AG08395 (cell line): ENCODE measurements at places on chromosomes 11 and 22.

DNA sequence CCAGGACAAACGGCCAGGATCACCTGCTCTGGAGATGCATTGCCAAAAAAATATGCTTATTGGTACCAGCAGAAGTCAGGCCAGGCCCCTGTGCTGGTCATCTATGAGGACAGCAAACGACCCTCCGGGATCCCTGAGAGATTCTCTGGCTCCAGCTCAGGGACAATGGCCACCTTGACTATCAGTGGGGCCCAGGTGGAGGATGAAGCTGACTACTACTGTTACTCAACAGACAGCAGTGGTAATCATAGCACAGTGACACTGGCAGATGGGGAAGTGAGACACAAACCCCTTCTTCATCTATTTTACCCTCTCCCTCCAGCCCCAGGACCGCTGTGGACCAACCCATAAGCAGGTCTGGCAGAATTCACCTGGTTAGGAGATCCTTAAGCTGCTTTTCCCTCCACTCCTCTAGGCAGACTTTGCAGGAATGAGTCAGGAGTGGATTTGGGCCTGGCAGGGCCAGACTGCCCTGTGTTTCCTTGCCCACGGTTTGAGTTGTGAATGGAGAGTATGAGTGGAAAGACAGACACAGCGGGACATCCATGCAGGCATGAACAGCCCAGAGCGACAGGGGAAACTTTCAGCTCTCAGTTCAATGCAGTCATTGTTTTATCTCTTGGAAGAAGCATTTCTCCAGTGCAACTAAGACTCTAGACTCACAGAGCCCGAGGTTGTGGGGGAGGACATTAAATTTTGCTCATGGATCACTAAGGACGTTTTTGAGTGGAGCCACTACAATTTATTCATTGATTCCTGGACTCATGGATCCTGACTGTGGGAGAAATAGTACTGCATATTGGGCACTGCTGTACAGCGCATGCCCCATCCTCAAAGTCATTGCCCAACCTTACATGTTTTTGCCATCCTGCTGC lies 75.3 kb upstream of the IGLL5 start:
- no peak for DNase-seq

DNA sequence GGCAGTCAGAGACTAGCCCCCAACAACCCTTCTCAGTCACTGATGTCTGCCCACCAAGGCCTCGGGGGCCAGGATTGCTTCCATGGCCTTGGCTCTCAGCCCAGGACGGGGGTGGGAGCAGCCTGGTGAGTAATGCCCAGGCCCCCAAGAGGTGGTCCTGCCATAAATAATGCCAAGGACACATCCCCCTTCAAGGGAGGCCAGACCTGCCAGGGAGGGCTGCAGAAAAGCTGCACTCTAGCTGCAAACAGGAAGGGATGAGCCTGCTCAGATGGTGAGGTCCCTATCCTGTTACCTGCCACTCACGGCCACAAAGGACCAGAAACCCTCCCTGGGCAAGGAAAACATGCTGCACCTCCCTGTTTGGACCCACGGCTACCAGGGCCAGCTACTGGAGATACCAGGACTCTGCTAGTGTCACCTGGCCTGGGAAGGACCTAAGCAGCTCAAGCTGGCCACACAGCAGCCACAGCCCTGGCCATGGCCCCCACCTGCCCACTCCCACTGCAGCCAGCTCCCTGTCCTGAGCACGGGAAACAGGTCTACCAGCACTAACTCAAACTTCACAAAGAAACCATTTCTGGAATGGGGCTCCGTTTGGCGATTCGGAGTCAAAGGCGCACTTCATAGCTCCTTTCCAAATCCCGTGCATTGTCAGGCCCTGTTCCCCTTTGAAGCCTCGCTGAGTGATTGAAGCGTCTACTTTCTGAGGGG lies 12.1 kb downstream of the GNB1L start:
- no peak for DNase-seq

DNA sequence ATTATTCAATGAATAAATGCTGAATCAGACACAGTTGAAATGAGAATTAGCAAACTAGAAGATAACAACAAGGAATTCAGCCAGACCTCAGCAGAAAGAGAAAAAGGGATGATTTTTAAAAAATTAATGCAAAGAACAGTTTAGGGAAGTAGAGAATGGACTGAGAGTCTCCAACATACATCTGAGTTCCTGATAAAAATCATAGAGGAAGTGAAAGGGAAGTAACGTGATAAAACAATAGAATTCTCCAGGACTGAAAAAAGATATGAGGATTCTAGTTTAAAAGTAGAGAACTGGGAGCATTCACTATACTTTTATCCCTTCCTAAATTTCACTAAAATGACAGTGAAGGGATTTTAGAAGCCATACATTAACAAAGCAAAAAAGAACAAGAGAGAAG lies 592.0 kb downstream of the SOX6 start:
- no peak for DNase-seq

GRCh38 chr11:128563942-128564641 lies 23.3 kb downstream of the ETS1 start:
- DNase-seq: no peak

DNA sequence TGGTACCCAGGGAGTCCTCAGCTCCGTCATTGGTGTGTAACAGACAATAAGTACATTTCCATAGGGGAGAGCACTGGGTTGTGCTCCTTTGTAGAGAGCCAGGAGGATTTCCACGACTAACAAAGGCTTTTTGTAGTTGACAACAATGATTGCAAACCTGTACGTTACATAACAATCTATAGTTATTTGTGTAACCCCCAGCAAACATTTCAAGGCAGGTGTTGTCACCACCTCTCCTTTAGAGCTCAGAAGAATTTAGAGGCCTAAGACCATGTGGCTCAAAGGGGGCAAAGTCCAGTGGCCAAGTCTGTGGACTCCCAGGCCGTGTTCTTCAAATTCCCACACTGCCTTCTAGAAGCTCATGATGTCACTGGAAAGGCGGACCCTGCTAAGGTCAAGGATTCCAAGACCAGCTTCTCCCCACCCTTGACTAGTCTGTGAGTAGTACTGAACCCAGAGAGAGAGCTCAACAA lies 15.8 kb downstream of the RPL27A start:
- no peak for DNase-seq

DNA sequence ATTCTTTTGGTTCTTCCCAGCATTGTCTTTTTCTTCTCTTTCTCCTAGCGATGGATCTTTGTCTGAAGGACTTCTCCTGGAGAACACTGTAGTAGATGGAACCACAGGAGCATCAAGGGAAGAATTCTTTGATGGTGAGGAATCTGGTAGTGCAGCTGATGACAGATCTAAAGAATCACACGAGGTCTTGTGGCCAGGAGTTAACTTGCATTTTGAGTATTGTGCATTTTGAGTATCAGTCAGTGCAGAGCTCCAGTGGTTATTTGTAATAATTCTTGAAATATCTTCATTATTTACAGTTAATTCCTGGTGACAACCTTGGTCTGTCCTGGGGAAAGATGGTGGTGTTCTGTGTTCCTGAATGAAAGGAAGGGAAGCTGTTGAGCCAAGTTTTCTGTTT lies 14.5 kb upstream of the POGLUT3 start:
- DNase-seq: no peak

- DNase-seq: no peak
These were observed 22.6 kb downstream of the ACO2 start for GRCh38 chr22:41491374-41492100.
